IMR-90 (cell line): ENCODE measurements at places on chromosomes 13 and 19.
A peak's percentile ranks its signal among the peaks of the same experiment; 100 is the strongest.

DNA sequence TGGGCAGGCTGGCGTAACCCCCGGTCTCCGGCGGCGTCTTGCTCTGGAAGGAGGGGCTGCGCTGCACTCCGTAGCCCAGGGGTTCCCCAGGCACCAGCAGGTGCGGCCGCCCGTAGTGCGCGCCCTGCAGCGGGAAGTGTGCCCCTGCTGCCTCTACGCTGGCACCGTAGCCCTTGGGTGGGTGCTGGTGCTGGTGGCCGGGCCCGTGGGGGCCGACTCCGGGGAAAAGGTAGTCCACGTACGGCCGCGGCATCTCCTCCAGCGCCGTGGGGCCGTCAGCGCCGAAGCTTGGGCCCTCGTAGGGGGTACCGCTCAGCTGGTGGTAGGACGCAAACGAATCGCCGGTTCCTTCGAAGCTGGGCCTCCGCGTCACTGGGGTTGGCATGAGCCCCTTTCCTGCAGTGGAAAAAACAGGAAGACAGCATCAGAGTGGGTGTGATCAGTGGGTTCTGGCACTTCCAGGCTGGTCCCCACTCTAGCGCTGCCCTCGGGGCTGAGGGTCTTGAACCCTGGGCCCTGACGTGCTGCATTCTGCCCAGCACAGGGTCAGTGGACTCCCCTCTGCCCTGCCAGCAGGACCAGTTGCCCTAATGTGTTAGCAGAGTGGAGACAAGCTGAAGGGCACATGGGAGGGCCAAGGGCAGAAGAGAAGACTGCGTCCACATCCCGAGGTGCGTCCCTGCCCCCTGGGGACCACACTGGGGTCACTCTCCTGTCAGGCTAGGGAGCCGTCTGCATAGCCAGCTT, 72.3 kb downstream of the LATS2 start:
- peaks cover 55% of the 10 kb centered on the region for H3K36me3 ChIP-seq
- H3K27ac ChIP-seq, result peak overlapping the region; percentile 85; the same call in 1 of the 2 replicates
- no peaks in the 10 kb centered on the region for H3K27me3 ChIP-seq

- no peak for DNase-seq
- no peaks in the 10 kb centered on the region for H3K36me3 ChIP-seq
- no peaks in the 10 kb centered on the region for H3K27me3 ChIP-seq
- H3K4me3 ChIP-seq, result no peak overlapping the region
- no peaks in the 10 kb centered on the region for H3K4me1 ChIP-seq
Observed at GRCh38 chr13:90385781-90386489, 961.6 kb upstream of the MIR17HG start.

GRCh38 chr19:17441241-17442021, 7.0 kb downstream of the TMEM221 start:
- H3K36me3 ChIP-seq, result no peaks in the 10 kb centered on the region
- H3K4me3 ChIP-seq, result no peak overlapping the region
- peaks cover 2% of the 10 kb centered on the region for H3K27me3 ChIP-seq
- no peaks in the 10 kb centered on the region for H3K4me1 ChIP-seq
- H3K27ac ChIP-seq, result no peak overlapping the region

GRCh38 chr13:32902874-32903273, 113.3 kb upstream of the KL start:
- H3K36me3 ChIP-seq, result no peaks in the 10 kb centered on the region
- H3K27me3 ChIP-seq, result no peaks in the 10 kb centered on the region
- no peak overlapping the region for H3K4me3 ChIP-seq
- DNase-seq, result peak; percentile 23
- no peaks in the 10 kb centered on the region for H3K4me1 ChIP-seq
- no peak overlapping the region for H3K27ac ChIP-seq

- H3K36me3 ChIP-seq, result no peaks in the 10 kb centered on the region
- H3K27ac ChIP-seq, result peak overlapping the region; percentile 8
- H3K4me3 ChIP-seq, result peak overlapping the region; percentile 55
- H3K27me3 ChIP-seq, result no peaks in the 10 kb centered on the region
- H3K4me1 ChIP-seq, result no peaks in the 10 kb centered on the region
- DNase-seq, result peak; percentile 52
Observed at GRCh38 chr13:94550062-94550738, 45.8 kb downstream of the TGDS start.
